ENCODE measurements at places on chromosomes 12 and 14. TPM values are rescaled to one million over a fixed set of nuclear protein-coding genes. Genes with fewer than 3 reads are reported as not detected.

The KRT73 gene
- not detected for total RNA-seq

The BMP4 gene
- total RNA-seq, result 1.6 TPM

The KRT71 gene
- total RNA-seq, result not detected

The DNM1L gene
- 64.3 TPM for total RNA-seq
